ENCODE measurements at places on chromosomes 3 and 15.

- no peak for DNase-seq
Observed at GRCh38 chr3:195806211-195806915, 5.4 kb downstream of the MUC4 start.

GRCh38 chr3:132417695-132418411 is 551 bp downstream of the DNAJC13 start:
- DNase-seq, result no peak

DNA sequence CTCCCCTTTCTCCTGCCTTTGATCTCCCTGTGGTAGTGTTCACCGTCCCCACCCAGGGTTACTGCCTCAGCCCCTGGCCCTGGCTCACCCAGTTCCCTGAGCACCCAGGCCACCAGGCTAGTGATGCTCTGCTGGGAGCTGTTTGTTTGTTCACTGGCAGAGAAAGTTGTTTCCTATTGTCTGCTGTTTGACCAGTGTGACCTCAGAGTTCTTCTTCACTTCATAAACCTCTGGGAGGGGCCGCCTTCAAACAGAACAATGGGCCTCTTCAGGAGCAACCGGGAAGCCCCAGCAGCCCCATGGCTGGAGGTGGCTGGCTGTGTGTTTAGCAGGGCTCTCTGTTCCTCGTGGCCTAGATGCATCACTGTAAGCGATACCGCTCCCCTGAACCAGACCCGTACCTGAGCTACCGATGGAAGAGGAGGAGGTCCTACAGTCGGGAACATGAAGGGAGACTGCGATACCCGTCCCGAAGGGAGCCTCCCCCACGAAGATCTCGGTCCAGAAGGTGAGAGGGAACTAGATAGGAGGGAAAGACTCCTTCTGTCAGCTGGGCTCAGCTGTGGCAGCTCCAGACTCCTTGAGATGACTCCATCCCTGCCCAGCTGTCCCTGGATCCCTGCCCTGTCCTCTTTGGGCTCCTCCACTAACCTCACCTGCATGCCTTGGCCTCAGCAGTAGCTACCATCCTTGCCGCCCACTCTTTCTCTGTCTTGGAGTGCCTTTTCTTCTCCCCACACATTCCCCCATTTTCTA is 3.4 kb downstream of the CLK3 start:
- DNase-seq, result no peak

- DNase-seq, result no peak
Observed at GRCh38 chr3:62665627-62666437, 209.4 kb downstream of the CADPS start.

GRCh38 chr15:66834881-66835878 is 133.1 kb downstream of the SMAD6 start:
- DNase-seq, result no peak
